ENCODE measurements at places on chromosomes 1 and 21.

DNA sequence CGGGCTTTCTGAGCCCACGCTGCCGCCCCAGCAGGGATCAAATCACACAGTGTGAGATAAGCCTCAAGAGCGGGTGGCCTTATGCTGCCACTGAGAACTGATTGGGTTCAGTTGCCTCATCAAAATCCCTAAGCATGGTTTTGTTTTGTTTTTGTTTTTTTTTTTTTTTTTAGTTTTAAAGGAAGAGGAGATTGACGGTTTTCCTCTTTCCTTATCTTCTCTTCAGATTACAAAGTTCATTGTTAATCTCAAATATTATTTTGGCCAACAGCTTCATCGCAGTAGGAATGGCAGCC lies 651 bp downstream of the COA6 start:
- DNase-seq = no peak

- no peak for DNase-seq
Observed at GRCh38 chr21:30838536-30838935, 9.0 kb upstream of the KRTAP7-1 start.

GRCh38 chr1:57843760-57844159 lies 419.9 kb upstream of the DAB1 start:
- no peak for DNase-seq

- no peak for DNase-seq
Observed at GRCh38 chr1:202216691-202217090, 23.1 kb downstream of the LGR6 start.

GRCh38 chr1:15174615-15174983 lies 21.1 kb downstream of the TMEM51 start:
- DNase-seq = no peak

- no peak for DNase-seq
Observed at GRCh38 chr1:8627728-8628127, 189.7 kb downstream of the RERE start.

GRCh38 chr1:65165269-65165993 lies 17.4 kb downstream of the AK4 start:
- DNase-seq = no peak

- DNase-seq = no peak
Observed at GRCh38 chr1:30420519-30421050, 302.8 kb downstream of the MATN1 start.

DNA sequence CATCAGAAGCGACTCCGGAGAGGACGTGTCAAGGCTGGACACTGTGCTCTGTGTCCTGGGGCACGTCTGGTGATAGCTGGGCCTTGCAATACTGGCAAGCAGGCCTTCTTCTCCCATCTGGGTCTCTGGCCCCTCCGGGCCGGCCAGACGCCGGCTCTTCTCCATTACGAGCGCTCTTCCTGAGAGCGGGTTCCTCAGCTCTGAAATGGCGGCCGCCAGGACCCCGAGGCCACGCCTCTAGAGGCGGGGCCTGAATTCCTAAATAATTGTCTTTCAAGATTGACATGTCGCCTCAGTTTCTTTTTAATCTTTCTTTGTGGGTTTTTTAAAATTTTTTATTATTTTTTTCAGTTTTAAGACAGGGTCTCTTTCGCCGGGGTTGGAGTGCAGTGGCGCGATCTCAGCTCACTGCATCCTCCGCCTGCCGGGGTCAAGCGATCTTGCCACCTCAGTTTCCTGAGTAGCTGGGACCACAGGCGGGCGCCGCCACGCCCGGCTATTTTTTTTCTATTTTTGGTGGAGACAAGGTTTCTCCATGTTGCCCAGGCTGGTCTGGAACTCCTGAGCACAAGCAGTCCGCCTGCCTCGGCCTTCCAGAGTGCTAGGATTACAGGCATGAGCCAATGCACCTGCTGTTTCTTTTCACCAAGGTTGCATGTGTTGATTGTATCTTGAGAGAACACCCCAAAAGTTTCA lies 9.2 kb downstream of the RNF2 start:
- no peak for DNase-seq

GRCh38 chr21:33121715-33122475 lies 52.0 kb downstream of the OLIG1 start:
- DNase-seq = no peak

GRCh38 chr1:21878009-21878773 lies 58.9 kb downstream of the HSPG2 start:
- DNase-seq = no peak

DNA sequence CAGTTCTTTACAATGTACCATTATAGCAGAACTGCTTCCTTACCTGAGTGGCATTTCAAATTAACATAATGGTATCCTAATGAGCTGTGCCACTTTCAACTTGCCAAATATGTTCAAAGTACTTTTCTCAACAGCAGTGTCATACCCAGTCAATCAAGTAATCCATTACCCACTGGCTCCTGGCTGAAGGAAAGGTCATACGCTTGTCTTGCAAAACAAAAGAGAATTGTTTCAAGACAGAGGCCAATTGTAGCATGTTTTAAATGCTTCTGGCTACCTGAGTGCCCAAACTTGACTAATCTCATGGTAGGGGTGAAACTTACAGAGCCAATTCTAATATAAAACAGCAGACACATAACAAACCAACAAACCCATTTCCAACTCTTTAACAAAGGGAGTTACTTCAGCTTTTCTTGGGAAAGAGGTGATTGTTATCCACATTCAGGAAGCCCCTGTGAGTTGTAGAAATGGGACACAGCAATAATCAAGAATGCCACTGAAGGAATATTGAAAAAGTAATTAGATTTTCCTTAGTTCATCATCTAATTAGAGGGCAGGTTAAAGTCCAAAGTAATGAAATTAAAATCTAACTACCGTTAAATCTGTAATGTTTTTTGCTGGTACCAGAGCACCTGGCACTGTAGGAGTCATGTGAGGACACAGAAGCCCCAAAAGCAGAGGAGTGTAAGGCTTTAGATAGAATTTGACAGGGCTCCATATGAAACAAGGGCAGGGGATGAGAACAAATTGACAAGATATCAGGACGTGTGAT lies 241.9 kb downstream of the RWDD3 start:
- no peak for DNase-seq

GRCh38 chr1:240169188-240169587 lies 77.5 kb downstream of the FMN2 start:
- no peak for DNase-seq

- DNase-seq = no peak
Observed at GRCh38 chr1:221729771-221730330, 12.0 kb downstream of the DUSP10 start.

GRCh38 chr1:78483903-78484302 lies 6.9 kb upstream of the PTGFR start:
- no peak for DNase-seq

DNA sequence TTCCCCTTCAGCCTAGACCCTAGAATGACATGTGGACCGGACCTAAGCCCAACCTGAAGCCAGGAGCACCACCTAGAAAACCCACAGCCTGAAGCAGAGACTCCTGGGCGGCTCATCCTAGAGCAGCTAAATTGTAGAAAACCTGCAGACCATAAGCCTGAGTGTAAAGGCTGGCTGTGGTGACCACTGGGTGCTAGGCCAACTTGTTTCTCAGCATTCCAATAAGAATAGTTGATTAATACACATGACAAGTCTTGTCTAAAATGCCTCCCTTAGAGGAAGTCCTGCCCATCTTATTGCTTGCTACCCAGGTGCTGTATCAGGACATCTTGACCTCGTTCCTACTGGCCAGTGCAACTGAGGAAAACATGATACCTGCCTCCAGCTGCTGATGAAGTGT lies 23.3 kb upstream of the CASQ2 start:
- DNase-seq = no peak

DNA sequence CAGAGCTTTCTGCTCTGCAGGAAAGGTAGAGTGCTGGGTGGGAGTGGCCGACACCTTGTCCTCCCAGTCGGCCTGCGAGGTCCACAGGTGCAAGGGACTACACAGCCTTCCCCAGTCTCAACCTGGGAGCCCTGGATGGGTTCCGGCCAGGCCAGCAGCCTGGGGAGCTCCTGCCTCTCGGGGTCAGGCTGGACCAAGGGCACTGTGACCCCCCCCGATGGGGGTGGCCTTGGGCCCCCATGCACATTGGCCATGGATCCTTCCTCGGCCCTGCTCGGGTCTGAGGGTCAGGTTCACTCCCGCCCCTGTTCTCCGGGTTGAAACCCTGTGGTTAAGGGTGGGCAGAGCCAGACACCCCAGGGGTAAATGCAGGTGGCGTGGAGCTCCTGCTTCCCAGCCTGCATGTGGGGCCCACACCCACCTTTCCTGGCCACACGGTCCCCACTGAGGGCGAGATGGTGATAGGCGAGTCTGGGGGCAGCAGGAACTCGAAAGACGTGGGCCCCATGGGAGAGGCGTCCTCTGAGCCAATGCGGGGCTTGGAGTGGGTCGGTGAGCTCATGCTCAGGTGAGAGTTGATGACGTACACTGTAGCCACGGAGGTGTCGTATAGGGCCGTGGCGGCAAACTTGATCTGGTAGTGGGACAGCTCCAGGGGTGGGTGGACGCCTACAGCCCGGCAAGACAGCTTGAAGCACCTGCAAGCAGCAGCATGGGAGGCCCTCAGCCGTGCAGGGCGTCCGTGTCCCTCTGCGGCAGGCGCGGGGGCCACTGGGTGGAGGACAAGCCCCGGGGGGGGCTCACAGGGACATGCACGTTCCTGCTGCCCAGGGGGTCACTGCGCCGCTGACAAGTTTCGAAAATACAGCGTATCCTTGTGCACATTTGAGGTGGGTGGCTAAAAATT lies 10.8 kb upstream of the TMEM52 start:
- DNase-seq = no peak

DNA sequence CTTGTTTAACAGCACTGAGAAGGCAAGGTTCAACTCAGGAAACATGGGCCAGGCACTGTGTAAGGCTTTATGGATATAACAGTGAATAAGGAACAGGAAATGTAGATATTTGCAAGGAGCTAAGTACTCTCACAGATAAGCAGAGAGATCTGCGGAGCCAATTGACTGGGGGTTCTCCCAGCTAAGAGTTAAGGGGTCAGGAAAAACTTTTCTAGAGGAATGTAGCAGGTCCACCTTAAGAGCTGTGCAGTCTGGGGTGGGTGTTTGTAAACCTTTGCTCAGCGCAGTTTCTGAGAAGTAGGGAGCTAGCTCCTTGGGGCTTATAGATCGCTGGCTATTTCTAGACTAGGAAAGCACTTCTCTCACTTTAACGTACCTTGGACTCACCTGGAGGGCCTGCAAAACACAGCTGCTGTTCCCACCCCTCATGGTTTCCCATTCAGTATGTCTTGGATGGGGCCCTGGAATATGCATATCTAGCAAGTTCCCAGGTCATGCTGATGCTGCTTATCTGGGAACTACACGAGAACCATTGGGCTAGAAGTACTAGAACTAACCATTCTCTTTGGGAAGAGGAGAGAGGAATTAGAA lies 51.7 kb downstream of the TLCD4 start:
- no peak for DNase-seq

DNA sequence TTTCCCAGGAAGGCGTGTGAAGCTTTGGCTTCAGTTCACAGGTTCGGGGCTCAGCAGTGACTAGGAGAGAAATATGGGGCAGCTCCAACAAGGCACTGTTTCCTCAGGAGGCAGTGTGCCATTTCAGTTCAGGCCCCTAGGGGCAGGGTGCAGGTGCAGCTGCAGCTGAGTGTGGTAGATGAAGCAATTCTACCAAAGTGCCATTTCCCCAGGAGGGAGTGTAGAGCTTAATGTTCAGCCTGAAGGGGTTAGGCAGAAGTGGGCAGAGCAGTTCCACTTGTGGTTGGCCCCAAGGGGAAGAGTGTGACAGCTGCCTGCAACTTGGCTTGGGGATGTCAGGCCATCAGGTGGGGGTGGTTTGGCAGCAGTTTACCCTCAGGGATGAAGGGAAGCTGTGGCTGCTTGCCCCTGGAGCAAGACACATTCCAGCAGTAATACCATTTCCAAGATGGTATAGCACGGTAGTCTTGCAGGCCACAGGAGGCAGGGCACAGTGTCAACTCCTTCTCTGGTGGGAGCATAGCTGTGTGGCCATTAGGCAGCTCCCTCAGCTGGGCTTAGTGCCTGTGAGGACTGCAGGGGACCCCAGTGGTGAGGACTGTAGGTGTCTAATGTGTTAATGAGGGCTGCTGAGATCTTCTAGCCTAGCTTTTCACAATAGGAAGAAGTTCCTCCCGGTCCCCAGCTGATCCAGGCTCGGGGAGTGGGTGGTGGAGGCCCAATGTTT lies 34.7 kb downstream of the RGSL1 start:
- no peak for DNase-seq

GRCh38 chr1:173475564-173476196 lies 1.5 kb upstream of the PRDX6 start:
- DNase-seq = no peak

GRCh38 chr1:57530206-57530910 lies 106.5 kb upstream of the DAB1 start:
- DNase-seq = no peak

DNA sequence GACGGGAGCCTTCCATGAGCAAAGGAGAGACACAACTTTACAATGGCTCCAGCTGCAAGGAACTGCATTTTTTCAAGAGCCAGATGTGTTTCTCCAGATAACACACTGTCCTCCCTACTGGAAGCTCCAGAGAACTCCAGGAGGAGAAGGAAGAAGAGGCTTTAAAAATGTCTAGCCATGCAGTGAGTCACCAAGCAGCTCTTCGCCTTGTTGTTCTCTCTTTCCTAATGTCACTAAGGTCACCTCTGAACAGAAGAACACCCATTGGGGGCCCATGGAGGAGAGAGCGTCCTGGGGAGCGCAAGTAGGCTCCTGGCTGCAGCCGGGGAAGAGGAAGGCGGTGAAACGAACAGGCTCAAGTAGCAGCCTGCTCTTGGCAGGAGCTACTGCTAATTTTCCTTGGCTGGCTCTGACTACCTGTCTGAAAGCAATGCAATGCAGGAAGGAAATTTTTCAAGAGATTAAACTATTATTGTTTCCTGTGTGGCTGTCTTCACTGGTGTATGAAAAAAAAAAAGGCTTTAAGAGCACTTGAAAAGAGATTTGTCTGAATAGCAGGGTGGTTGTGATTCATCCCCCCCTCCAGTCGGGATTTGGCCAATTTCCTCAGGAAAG lies 321.9 kb downstream of the SETD4 start:
- DNase-seq = no peak

DNA sequence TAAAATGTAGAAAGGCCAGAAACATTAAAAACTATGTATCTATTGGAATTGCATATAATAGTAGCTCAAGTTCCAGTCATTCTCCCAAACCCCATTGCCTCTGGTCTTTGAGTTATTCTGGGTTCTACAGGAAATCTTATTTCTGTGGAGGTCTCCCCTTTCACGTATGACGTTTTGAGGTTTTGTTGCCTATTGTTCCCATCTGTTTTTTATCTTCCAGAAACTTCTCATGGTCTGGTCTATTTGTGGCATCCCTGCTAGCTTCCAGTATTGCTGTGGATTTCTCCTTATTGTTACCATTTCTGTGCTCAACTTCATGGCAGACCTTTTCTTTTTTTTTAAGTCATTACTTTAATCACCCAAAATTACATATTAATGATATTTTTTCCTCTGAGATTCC lies 43.3 kb downstream of the DTL start:
- no peak for DNase-seq

- DNase-seq = no peak
Observed at GRCh38 chr1:160987359-160988050, 32.9 kb upstream of the ITLN2 start.

- DNase-seq = no peak
Observed at GRCh38 chr1:234721476-234722269, 111.7 kb upstream of the IRF2BP2 start.

All from activated gamma-delta T cell treated with Interleukin-2 at 50 U/mL for 16 hours (primary cell).